Stimulated activated CD4-positive, alpha-beta T cell treated with anti-CD3 and anti-CD28 coated beads, TNF-alpha, amount 100 ng/mL, for 1 hour (primary cell): ENCODE measurements at places on chromosomes 3 and 15.

DNA sequence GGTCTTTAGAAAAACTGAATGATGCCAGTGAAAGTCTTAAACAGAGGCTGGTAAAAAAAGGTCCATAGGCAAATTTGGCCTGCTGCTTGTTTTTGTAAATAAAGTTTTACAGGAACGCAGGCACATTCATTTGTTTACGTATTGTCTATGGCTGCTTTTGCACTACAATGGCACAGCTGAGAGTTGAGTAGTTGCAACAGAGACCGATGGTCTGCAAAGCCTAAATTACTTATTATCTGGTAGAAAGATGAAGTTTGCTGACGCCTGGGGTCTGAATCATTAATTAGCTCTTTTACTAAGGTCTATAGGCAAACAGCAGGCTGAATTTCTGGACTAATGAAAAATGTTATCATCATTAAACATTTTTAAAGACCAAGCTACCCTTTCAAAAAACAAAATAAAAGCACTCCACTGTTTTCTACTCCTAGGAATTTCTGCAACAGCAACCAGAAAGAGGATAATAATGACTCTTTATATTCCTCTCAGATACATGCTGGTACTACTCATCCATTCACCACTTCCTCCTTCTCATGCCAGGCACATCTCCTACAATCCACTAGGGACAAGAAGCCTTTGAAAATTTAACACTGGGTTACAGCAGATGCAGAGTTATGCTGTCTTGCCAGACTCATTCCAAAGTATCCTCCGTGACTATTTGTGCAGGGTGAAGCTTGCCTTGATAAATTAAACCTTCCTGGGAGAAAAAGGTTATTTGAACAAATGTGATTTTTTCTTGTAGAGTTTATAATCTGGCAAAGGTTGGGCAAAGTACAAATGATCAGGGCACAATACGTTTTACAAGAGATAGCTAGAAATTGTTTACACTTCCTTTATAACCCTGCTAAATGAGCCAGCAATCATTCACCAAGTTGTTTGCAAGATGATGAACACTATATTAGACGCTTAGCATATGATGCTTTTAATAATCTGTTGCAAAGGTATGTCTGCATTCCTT lies 6.0 kb downstream of the GATM start:
- DNase-seq, result no peak

GRCh38 chr15:72220687-72221086 lies 10.3 kb downstream of the PKM start:
- no peak for DNase-seq

GRCh38 chr3:64830681-64831080 lies 142.9 kb upstream of the ADAMTS9 start:
- no peak for DNase-seq

GRCh38 chr15:66388576-66388975 lies 1.9 kb downstream of the MAP2K1 start:
- no peak for DNase-seq

GRCh38 chr3:72352176-72352575 lies 496.1 kb downstream of the SHQ1 start:
- DNase-seq, result no peak

DNA sequence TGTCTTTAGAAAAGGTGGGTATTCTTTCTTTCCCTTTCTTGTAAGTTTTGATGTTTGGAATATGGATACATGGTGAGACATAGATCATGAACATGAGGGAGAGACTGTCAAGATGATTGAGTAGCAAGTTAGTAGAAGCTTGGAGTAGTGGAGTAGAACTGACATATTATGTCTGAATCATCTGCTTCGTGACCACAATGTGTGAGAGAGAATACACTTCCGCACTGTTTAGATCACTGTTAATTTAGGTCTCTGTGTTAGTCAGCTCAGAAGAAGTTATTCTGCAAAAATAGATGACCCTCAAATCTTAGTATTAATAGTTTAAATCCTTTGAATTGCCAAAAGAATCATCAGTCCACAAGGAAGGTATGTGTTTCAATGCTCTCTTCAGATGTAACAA lies 151.0 kb downstream of the OXSM start:
- DNase-seq, result no peak

DNA sequence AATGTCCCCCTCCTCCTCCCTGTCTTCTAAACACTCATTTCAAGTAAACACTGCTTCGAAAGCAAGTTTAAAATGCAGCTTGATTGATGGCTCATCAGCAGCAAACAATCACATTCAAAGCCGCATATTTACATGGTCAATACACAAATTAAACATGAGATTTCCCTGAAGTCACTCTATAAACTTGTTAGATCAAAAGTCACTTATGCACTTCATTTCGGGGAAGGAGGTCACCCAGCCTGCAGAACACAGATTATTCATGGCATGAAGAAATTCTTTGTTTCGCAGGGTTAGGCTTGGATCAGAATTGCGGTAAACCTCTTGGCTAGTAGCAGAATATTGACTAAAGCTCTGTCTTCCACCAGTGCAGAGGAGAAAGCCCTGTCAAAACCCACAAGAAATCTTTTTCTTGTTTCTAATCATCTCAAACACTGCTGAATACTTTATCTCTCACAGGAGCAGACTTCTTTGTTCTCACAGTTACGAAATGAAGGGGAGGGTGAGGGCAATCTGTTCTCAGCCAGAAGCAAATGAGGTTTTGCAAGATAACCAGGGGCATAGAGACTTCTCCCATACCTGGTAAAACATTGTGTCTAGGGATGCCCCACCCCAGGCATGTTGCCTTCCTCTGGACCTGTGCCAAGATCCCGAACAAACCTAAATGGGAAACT lies 133.3 kb upstream of the CHL1 start:
- no peak for DNase-seq

- no peak for DNase-seq
Measured at GRCh38 chr15:88745696-88746095, 57.5 kb upstream of the ACAN start.

GRCh38 chr15:58362262-58362922 lies 69.4 kb upstream of the LIPC start:
- no peak for DNase-seq

- DNase-seq, result no peak
Measured at GRCh38 chr3:189967254-189967865, 153.3 kb downstream of the P3H2 start.
